ENCODE measurements at places on chromosomes 5 and 9. TPM values are rescaled to one million over a fixed set of nuclear protein-coding genes. Genes with fewer than 3 reads are reported as not detected.

CTXN3 gene
- not detected for total RNA-seq

KIF24 gene
- 0.15 TPM for total RNA-seq

ADGRD2 gene
- not detected for total RNA-seq

OLFML2A gene
- total RNA-seq = not detected

LRRC19 gene
- not detected for total RNA-seq

DNA sequence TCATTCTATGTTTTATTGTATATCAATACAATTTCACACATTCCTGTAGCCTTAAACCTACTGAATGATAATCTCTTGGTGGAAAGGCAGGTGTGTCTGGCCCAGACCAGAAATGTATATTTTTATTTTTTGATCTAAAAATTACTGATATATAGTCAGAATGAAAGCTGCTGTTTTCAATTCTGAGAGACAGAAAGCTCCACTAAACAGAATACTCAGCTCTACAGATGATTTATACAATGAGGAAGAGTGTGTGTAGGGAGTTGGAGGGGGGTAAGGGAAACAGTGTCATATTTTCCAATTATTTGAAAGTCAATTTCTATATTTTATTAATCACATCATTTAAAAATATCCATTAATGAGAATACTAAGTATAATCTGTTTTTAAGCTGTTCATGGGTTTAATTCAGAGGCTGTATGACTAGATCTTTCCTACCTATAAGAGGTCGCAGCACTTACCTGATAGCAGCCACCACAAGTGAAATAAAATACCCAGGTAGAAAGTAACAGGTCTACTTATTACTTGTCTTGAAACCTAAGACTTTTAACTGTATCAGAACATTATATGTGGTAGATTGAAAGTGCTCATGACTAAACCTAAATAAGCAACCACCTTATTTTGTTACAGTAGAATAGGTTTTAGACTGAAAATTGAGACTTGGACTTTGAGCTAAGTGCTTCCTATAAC, 183.4 kb downstream of the TMC1 start:
- DNase-seq = no peak
- H3K36me3 ChIP-seq = no peaks in the 10 kb centered on the region
- H3K27ac ChIP-seq = no peak overlapping the region
- H3K4me3 ChIP-seq = no peak overlapping the region
- no peaks in the 10 kb centered on the region for H3K4me1 ChIP-seq

DNA sequence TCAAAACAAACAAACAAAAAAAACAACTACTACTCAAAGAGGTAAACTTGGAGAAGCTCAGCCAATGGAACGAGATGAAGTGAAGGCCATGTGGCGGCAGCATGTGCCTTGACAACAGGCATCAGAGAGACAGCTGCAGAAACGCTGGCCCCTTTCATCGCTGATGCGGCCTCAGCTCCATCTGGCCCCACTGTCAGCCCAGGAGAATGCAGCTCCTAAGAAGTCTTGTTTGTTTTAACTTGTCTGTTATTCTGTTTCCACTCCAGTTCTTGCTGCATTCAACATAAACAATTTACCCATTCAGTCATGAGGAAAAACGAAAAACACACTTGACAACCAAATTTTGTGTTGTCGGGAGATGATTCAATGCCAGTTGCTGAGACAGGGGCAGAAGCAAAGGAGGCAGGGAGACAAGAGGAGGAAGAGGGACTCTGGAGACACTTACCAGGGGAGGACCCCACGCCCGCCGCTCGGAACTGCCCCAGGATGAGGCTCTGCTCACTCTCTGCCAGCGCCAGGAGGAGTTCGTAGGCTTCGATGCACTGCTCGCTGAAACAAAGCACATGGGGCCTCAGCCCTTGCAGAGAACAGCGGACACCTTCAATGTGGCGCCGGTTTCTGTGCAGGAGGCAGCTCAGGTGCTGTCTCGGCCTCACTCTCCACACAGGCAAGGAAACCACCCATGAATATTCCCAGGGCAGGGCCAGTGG, 91.2 kb downstream of the DCP2 start:
- H3K36me3 ChIP-seq = no peaks in the 10 kb centered on the region
- H3K27me3 ChIP-seq = no peaks in the 10 kb centered on the region
- no peak for DNase-seq
- peaks cover under 1% of the 10 kb centered on the region for H3K4me1 ChIP-seq
- no peak overlapping the region for H3K27ac ChIP-seq
- no peak overlapping the region for H3K4me3 ChIP-seq

DNA sequence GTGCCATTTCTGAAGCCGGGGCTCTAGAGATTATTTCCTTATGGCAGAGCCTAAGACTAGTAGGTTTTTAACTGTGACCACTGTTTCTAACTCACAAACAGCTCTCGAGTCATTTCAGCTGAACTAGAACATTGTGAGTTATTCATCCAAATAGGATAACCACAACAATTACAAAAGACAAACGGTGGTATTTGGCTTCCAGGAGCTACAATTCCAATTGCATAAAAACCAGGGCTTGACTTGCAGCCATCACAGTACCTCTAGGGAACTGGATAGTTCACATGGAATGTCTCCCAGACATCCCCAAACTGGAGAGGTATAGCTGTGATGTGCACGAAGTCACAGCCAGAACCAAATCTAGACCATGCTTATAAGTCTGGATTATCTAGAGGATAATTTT, 224.8 kb downstream of the FAM114A2 start:
- no peak for DNase-seq
- H3K36me3 ChIP-seq = no peaks in the 10 kb centered on the region
- H3K4me3 ChIP-seq = no peak overlapping the region
- H3K27me3 ChIP-seq = no peaks in the 10 kb centered on the region
- no peaks in the 10 kb centered on the region for H3K4me1 ChIP-seq
- H3K27ac ChIP-seq = no peak overlapping the region

DNA sequence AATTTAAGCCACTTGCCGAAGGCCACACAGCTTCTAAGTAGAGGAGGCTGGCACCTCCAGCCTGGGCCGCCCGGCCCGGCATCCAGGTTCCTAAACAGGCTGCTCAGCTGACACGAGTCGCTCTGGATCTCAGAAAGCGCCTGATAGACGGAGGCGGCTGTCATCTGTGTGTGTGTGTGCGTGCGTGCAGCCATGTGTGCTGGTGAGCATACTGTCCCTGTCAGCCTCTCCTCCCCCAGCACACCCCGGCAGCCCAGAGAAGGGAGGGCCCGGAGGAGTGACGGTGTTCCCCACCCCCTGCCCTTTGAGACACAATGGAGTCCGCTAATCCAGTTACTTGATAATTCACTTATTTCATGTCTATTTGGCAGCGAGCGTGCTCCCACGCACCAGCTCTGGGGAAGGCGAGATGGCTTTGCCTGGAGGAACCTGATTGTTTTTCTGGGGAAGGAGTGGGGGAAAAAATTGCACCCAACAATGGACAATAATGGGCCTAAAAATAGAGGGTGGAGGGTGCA, 20.0 kb downstream of the NTNG2 start:
- no peak for DNase-seq
- H3K4me1 ChIP-seq = no peaks in the 10 kb centered on the region
- no peak overlapping the region for H3K4me3 ChIP-seq
- H3K27me3 ChIP-seq = no peaks in the 10 kb centered on the region

DNA sequence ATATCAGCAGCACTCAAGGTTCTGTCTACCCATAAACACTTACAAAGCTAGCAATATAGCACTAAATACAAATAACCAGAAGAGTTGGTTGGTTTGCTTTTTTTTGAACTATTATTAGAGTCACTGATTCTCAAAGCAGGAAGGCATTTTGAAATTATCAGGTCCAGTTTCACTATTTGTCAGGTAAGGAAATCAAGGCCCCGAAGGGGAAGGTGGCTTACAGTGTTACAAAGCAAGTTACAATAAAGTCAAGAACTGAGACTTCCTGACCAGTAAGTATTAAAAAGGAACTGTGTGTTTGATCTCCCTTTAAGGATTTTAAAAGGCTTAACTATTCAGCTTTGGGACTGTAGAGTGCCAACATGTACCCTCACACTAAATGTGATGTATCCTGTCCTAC, 10.8 kb downstream of the C5orf15 start:
- no peaks in the 10 kb centered on the region for H3K27me3 ChIP-seq
- DNase-seq = no peak
- H3K36me3 ChIP-seq = peaks cover 31% of the 10 kb centered on the region
